SIG-M5 (cell line): ENCODE measurements at places on chromosomes 2 and 18.

DNA sequence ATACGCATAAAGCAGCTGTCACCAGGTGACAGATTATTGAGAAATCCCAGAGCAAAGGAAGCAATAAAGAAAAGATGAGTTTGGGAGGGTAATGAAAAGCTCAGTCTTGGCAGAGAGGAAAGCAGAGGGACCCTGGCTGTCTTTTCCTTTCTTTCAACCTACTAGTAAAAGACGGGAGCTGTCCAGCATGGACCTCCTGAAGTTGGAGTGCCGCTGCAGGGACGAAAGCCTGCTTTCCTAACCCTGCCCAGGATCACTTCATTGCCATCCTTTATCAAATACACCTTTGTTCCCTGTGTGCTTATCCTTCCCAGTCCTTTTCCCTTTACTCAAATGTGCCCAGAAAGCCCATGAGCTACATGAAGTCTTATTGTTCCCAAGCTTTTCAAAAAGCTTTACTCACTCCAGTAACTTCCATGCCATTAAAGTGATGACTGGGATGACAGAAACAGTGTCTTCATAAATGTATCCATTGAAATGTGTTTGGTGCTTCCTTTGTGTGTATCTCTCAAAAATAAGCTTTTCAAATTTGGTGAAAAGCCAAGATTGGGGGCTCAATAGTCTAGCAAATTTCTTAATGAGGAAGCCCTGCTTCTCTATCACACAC is 3.7 kb upstream of the SPR start:
- DNase-seq, result no peak

- no peak for DNase-seq
Measured at GRCh38 chr2:97747285-97747684, 33.9 kb downstream of the ZAP70 start.

DNA sequence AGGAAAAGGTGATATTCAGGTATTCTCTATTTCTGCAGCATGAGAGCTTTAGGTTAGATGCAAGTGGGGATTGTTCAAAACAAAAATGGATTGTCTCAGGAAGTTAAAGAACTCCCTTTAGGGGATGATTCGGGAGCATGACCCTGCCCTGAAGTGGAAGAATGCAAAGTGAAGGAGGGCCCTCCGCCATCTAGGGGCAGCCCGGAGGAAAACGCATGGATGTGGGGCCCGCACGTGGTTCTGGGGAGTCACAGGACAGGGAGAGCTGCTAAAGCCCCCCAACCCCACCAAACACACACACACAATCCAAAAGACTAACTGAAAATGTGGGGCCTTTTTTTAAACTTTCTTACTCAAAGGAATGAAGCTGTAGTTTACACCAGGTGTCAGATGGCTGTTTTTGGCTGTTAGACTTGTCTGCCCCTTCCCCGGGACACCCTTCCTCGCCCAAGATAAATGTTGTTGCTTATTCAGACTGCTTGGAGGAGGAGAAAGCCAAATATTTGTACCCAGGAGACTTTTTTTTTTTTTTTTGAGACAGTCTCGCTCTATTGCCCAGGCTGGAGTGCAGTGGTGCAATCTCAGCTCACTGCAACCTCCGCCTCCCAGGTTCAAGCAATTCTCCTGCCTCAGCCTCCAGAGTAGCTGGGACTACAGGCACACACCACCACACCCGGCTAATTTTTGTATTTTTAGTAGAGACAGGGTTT is 78.8 kb downstream of the HNRNPLL start:
- DNase-seq, result no peak

DNA sequence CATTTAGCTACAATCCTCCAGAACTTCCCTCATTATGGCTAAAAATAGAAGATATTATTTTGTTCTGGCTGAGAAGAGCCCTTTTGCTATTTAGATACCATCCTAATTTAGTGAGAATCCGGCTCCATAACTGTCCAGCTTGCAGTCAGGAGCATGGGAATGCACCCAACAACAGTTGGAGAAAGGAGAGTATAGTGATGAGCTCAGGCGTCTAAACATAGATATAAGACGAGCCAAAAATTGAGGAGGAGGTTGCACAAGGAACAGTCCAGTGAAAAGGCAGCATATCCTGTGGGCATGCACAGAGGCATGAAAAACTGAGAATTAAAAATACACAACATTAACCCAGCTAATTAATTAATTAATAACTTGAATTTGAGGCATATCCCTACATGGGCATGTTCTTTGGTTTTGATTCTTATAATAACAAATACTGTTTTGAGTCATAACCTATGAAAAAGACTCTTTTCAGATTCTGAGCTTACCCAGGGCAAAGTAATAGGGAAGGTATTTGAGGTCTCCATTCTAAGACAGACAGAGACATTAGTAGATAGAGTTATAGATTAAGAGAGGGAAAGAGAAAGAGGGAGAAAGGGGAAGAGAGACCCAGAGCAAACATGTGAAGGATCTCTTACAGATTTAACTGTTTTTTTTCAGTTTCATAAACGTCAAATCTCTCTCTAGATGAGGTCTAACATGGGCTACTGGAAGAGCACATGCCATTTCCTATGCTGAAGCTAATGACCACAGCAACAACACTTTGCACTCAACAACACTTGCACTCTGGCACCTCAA is 311.2 kb downstream of the OSR1 start:
- no peak for DNase-seq

DNA sequence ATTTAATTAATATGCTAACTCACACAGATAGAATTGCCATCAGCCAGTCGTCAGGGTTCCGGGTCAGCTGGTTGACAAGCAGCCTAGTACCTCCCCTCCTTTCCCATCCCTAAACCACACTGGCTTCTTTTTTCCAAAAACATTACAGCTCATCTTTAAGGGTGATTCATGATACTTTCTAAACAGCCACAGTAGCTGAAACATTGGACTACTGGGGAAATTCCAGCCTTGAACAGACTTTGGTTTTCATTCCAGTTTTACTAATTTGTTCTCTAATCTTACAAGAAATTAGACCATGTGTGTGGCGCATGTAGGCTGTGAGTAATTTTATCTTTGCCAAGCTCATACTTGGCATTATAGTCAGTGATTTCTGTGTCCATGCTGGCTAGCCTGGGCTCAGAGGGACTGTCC is 110.8 kb downstream of the FMNL2 start:
- DNase-seq, result no peak

DNA sequence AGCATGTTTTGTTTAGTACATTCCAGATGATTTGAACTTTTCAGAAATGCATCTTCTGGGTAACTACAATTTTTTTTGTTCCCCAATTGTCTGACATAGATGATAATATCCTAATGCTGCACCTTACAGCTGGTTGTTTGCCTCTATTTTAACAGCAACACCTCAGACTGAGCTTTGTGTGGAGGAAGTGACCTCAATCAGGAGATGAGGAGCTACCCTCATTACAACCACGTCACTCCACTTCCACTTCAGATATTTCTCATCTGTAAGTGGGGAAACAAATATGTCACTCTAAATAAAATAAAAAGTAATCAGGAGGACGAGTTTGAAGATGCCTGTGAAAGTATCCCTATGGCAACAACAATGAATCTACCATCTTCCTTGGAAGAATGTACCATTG is 12.1 kb upstream of the SRSF7 start:
- no peak for DNase-seq

GRCh38 chr18:32258148-32258547 is 68.3 kb downstream of the MEP1B start:
- DNase-seq, result no peak

- no peak for DNase-seq
Measured at GRCh38 chr2:204434660-204435462, 110.4 kb upstream of the PARD3B start.

GRCh38 chr2:219206328-219207133 is at the start of gene ZFAND2B:
Gene ZFAND2B, plus strand, starts transcription at chr2:219206782. Its CDS starts 206 bp downstream, at chr2:219206988.
- DNase-seq, result peak; percentile 54

GRCh38 chr18:58266291-58266690 is 222.3 kb downstream of the NEDD4L start:
- no peak for DNase-seq

GRCh38 chr18:29176681-29177080 is 999.8 kb upstream of the CDH2 start:
- no peak for DNase-seq

GRCh38 chr2:181858600-181858999 is 32.9 kb upstream of the ITPRID2 start:
- no peak for DNase-seq

GRCh38 chr2:121189011-121189410 is 96.0 kb downstream of the TFCP2L1 start:
- DNase-seq, result no peak

- DNase-seq, result peak; percentile 16
Measured at GRCh38 chr2:135797497-135798274, 39.3 kb downstream of the LCT start.

DNA sequence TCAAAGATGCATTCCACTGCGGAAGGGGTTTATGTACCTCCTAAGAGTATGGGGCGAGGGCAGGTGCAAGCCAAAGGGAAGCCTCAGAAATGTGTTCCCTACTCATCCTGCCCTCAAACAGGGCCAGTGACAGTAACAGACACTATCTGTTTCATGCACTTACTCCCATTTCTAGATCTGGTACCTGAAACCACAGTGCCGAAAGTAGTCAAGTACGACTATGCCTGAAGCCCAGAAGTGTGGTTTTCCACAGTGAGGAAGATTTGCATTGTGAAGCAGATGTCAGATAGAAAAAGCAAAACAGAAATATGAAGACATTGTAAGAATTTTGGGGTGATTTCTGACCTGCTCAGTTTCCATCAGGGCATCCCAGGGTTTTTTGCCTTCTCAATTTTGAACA is 748.7 kb downstream of the RNF144A start:
- DNase-seq, result no peak

GRCh38 chr2:3278521-3279218 is 98.9 kb downstream of the EIPR1 start:
- no peak for DNase-seq

DNA sequence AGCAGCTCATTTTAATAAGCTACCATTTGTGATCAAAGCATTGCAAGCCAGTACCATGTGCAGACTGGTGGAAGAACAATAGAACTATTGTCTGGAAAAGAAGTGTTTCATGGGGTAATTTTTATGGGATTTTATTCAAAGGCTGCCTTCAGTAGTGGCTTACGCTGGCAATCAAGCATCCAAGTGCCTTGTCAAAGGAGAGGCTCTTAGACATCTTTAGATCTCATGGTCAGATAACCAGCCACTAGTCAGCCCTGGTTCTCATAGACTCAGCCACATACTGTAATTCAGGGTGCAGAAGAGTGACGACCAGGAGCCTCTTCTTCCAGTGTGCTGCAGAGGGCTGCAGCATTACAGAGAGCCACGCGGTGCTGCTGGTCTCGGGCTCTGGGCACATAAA is 98.5 kb upstream of the NOSTRIN start:
- no peak for DNase-seq
